ENCODE measurements at places on chromosomes 4 and X.

DNA sequence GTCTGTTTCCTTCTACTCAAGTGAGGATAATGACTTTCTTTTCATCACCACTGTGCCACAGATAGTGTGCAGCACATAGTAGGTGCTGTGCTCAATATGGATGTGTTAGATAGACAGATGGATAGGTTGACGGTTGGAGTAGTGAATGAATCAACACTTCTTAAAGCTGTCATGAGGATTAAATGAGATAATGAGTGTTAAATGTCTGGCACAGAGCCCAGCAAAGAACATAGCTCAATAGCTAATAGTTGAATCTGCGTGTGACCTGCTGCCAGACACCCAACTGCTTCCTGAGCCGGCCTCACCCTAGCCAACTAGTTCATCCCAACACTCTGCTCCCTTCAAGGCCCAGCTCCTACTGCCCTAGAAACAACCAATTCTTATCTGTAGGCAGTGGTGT lies 67.7 kb upstream of the PJA1 start:
- DNase-seq = no peak

GRCh38 chr4:151100531-151100930 lies 1.1 kb downstream of the RPS3A start:
- no peak for DNase-seq

DNA sequence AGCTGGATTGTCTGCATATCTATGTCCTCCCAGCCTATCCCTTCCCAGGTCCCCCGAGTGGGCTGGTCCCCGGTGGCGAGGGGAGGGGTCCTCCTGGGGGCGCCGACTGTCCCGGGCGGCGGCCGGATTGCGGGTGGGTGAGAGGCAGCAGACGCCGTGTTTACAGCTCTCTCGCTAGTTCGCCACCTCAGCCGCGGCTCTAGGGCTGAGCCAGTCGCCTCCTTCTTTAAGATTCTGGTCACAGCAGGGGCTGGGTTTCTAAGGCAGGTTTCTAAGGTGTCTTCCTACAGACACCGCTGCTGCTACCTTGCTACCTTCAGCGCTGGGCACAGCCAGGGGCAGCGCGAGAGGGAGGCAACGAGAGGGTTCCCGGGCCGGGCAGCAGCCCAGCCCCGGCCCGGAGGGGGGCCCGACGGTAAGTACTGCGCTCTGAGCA lies 57.2 kb downstream of the FRMPD3 start:
- DNase-seq = no peak

GRCh38 chrX:133250184-133251100 lies 32.3 kb upstream of the TFDP3 start:
- no peak for DNase-seq

- DNase-seq = no peak
Measured at GRCh38 chr4:79526641-79527565, 118.9 kb upstream of the GK2 start.

DNA sequence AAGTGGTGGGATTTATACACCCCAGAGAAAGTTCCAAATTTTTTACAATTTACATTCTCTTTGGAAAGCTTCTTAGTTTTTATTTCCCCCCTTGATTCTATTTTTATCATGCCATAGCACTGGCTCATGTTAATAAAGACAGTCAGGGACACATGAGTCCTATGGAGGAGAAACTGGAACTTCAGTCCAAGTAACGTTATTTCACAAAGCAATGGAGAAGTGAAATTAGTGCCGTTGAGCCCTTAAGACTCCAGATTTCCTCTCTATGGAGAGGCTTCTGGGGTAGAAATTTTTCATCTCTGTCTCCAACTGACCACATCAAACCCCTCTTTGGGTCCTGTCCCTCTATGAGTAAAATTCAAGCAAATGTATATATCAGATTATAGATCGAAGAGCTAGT lies 12.8 kb upstream of the TASL start:
- DNase-seq = no peak

DNA sequence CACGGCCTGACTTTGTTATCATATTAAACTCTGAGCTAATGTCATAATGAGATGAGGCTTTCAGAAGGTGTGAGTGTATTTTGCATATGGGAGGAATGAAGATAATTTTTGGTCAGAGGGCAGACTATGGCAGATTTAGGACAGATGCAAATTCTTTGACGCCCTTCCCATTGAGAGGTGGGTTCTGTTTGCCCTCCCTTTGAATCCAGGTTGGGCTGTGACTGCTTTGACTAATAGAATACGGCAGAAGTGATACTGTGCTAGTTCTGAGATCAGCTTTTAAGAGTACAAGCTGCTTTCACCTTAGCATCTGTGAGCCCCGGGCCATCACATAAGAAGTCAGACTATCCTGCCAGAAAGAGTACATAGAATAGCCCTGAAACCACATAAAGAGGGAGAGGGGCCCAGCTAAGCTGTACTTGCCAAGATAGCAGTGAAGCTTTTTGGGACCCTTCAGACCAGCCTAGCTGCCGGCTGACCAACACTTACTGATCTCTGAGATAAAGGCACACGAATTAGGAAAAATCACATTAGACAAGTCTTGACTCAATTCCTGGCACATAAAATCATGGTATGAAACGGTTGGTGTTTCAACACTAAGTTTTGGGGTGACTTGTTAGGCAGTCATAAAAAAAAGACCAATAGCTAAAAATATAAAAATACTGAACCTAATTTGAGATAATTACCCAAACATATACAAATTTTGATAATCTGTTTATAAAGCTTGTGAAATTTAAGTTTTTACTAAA lies 166.7 kb upstream of the SH3RF1 start:
- DNase-seq = no peak

DNA sequence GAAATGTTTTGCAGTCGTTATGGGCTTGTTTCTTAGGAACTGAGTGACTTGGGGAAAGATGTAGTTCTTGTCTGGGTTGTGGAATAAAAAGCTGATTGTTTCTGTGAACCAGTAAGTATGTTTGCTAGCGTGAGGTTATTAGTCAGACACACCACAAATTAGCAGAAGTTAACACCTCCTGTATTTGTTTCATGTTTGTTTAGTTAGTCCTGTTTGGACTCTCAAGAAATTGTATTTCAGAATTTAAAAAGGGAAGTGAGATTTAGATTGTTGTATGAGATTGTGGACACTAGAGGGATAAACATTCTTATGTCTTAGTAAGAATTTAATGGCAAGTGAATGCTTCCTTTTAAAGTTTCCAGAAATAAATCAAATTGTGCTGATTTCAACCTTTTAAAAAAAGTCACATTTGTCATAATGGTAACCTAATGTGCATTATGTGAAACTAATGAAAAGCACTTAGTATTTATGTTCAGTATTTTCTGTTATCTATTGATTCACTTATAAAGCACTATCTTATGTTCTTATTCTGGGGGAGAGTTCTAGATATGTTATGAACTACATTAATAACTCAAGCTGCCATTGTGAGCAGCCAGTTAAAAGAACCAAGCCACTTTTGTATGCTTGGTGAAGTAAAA lies 25.6 kb downstream of the ATP10D start:
- DNase-seq = no peak

DNA sequence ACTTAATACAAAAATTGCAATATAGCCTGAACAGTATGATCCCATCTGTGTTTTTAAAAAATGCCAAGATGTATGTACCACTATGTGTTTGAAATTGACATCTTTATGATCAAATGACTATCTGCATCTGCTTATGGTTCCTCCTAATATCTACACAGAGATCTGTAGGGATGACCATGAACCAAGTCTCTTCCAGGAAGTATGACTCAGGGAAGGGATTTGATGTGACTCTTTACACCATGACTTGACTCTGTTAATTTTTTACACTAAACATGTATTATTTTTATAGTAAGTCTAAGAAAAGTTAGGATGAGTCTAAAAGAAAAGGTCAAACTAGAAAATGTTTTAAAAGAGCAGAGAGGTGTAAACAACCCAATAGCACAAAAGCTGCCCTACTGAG lies 164.0 kb downstream of the SH3KBP1 start:
- no peak for DNase-seq

DNA sequence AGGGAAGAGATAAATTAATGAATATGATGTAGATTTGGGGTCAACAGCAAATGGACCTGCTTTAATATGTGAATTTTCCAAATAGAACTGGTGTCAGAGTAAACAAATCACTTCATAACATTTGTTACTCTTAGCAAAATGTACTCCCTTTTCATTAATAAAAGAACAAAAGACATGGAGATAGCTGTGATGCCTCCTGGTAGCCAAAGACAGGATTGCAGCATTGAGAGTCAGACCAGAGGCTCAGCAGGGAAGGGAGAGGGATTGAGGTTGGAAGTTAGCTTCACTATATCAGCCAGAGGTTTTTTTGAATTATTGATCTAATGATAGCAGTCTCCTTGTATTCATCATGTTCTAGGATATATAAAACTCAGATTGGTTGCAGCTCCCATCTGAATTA lies 17.4 kb upstream of the RAB40A start:
- DNase-seq = no peak

DNA sequence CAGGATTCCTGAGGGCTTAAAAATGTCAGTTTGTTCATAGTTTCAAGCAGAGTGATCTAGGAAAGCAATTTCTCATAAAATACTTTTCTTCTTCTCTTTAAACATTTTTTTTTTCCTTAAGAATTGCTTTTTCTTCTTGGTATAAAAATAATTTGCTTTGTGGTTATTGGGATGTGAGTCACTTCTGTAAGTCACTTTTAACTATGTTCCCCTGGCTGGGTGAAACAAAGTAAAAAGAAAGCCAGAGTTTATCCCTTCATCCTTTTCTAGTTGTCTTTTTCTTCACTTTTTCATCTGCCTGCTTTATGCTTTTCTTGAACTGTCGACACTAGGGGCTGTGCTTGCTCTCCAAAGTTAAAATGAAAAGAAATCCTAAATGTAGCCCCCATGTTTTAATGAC lies 33.5 kb downstream of the ARSJ start:
- DNase-seq = no peak

DNA sequence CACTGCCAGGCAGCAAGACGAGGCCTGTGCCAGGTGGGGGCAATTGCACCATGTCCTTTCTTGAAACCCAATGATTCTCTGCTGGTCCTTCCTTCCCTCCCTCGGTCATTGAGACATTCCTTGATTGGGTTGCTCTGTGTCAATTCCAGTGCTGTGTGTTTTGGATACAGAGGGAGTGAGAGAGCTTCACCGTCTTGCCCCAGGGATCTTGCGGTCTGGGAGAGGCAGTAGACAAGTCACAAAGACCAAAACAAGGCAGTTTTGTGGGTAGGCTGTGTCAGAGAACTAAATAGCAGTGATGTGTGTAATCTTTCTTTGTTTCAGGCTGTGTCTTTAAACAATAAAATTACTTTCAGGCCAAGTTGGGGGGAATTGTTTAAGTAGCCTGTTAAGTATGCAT lies 38.8 kb upstream of the TADA2B start:
- DNase-seq = no peak

- DNase-seq = no peak
Measured at GRCh38 chrX:11537141-11537540, 128.6 kb downstream of the ARHGAP6 start.

DNA sequence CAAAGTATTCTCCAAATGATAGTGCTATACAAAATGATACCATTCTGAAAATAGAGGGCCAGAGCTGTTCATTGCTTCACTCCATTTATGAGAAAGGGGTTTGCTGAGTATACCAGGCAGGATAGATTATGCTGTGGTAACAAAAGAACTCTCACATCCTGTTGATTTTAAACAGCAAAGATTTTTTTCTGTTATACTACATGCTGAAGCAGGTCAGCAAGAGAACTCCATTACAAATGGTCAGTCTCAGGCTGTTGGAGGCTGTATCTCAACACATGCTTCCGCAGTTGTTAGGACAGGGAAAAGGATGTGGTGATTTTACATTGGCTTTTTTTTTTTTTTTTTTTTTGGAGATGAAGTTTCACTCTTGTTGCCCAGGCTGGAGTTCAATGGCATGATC lies 13.7 kb upstream of the KLHL5 start:
- no peak for DNase-seq

Data from stimulated activated CD4-positive, alpha-beta T cell treated with anti-CD3 and anti-CD28 coated beads, Interleukin-12 subunit alpha, Interleukin-12 subunit beta, amount 100 ng/mL, for 24 hours (primary cell).